ENCODE measurements at places on chromosomes 5 and 9.

DNA sequence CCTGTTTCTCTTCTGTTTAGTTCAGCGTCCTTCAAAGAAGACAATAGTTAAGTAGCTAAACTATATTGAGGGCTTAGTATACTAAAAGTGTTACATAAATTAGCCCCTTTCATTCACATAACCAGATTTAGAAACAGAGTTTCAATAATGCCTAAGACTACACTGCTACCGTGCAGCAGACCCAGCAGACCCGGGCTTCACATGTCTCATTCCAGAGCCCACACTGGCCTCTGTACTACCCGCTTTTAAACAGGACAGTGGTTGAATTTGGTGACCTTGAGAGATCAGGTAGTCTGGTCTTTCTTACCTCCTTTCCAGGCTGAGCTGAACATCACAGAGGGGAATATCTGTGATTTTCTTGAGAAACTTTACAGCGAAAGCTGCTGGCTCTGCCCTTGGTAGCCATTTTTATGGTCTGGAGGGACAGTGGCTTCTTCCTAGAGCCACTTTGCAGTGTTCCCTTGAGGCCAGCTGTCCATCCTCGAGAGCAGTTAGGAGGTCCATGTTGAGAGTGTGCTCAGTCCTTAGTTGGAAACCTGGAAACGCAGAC lies 56.5 kb downstream of the SLC22A5 start:
- DNase-seq = no peak

GRCh38 chr5:157651623-157652376 lies 438 bp downstream of the SOX30 start:
- DNase-seq = no peak

GRCh38 chr9:98795970-98796363 lies 388 bp downstream of the ANKS6 start:
- no peak for DNase-seq

- no peak for DNase-seq
Measured at GRCh38 chr5:73266176-73266738, 93.3 kb downstream of the TMEM174 start.

DNA sequence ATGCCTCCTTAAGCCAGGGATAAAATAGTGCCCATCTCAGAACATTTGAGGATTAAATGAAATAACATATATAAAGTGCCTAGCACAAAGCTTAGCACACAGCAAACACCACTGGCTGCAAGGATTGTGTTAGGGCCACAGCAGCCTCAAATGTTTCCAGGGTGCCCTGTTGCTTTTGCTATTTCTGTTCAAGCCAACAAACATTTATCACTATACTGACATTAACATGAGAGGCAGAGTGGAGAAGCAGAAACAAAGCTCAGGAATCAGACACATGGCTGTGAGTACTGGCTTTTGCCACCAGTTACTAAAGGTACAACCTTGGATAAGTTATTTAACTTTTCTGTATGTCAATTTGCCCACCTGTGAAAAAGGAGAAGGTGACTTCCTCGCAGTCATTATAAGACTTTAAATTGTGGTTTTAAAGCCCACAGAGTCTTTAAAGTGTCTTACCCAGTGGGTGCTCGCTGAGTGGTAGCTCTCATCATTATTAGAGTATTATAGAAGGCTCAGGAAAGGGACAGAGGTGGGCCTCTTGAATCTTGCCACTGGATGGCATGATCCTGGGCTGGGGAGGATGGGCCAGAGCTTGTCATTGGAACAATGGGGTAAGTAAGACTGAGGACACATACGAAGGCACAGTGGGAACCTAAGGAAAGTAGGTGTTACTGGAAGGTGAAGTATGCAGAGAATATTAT lies 98.2 kb downstream of the MARCHF3 start:
- no peak for DNase-seq

DNA sequence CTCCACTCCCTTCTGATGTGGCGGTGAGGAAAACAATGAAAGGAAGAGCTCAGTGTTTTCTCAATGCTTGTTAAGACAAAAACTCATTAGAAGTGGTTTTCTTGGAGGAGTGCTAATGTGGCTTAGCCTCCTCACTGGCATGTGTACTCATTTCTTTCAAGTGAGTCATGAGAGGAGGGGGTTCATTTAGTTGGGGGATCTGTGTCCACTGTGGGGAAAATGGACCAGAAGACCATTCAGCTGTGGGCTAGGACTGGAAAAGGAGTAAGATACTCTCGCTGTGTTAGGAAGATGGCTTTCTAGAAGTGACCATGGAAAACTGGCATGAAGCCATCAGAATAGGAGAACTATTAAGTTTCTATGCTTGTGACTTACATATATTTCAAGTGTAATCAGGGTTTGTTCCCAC lies 23.5 kb downstream of the KLF9 start:
- DNase-seq = no peak

DNA sequence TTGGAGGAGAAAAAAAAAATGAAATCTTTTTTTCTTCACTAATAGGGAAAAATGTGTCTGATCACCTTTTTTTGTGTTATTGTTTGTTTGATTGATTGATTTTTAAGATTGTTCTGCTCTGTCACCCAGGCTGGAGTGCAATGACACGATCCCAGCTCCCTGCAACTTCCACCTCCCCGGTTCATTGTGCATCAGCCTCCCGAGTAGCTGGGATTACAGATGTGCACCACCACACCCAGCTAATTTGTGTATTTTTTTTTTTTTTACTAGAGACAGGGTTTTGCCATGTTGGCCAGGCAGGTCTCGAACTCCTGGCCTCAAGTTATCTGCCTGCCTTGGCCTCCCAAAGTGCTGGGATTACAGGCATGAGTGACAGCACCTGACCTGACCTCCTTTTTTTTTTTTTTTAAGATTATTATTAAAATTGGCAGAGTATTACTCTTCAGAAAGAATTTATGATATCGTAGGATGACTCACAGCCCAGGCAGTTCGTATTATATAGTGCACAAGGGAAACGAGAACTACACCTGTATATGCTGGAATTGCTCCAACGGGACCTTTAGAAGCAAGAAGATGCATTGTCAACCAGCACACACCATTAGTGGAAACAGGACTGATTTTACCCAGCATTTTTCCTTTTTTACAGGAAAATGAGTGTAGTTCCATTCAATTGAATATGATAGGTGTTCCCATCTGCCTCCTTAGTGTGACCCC lies 27.7 kb downstream of the FUBP3 start:
- no peak for DNase-seq

DNA sequence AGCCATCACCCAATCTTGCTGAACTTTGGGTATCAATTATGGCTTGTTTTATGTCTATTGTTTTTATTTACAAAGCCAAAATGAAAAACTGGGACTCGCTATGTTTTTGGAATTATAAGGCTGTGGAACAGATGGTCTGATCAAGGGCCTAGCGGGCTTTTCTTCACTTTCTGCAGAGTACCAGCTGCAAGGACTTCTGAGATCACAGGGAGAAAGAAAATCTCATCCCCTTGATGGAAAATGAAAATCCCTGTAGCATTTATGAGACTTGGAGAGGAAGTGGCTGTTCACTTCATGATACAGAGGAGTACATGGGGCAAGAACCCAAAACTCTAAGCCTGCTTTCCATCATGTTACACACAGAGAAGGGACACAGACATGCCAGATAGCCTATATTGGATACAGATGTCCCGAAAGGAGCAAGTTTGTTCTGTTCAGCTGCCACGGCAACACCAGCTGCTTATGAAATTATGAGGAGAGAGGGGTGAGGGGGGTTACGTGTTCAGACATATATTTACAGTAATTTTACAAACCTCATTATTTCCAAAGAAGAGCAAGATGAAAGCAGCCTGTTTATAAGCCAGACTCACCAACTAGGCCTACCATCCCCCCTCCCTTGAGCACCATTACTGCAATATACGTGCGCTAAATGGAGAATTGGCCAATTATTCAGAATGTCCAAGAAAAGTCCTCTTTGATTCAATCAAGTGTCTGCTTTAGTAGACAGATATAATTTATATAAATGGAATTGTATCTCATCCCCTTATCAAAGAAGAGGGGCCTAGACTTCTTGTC lies 220.0 kb downstream of the MARCHF11 start:
- DNase-seq = no peak

DNA sequence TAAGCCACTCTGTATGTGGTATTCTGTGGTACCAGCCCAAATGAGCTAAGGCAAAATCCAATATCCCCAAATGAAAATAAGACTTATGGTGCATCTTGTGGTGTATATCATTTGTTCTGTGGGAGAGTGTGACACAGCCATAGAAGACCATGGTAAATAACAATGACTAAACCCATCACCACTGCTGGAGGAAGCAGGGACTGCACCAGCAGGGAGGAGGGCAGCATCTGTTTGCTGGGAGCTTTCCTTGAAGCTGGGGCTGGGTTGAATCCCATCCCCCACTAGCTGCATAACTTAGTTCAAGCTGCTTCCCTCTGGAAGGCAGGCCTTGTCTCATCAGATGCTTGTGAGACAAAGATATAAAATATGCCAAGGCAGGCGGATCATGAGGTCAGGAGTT lies 14.2 kb downstream of the GADD45G start:
- DNase-seq = no peak

DNA sequence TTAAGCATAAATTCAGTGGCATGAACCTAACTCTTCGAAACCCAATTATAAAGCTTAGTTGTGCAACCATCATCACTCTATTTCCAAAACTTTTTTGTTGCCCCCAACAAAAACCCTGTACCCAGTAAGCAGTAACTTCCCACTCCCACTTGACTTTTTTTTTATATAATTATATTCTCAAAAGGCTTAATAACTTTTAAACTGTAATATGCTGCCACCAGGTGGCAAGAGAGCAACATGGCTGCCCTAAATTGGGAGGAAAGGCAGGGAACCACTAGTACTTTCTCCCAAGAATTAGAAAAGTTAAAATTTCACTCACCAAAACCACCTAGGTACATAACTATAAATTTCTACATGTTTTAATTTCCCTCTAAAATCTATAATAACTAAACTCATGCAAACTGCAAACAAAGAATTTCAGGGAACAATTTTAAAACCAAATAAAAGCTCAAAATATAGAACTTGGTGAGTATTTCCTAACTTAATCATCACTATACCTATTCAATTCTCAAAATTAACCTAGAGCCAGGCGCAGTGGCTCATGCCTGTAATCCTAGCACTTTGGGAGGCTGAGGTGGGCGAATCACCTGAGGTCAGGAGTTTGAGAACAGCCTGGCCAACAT lies 50.2 kb upstream of the RNF38 start:
- DNase-seq = peak; percentile 29

GRCh38 chr5:169331292-169331852 lies 30.4 kb upstream of the SLIT3 start:
- DNase-seq = no peak

GRCh38 chr5:134586866-134587524 lies 45.6 kb downstream of the SAR1B start:
- no peak for DNase-seq

DNA sequence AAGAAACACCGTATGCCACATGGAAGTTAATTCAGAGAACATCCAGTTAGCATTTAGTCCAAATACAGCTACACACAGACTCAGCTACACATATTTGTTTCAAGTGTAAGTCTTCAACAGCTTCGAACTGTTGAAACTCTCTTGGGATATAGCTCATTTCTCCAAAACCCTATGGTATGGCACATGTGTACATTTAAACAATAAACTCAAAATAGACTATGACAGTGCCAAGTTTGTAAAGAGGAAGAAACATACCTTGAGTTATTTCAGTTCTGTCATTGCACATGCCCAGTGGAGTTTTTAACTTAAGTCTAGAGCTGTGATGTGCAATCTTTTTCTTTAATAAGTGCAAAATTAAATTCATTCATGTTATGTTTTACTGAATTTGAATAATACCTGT lies 155.1 kb upstream of the RAI14 start:
- no peak for DNase-seq

Data from glomerular endothelial cell (primary cell).